ENCODE measurements at places on chromosomes 7 and 10. TPM values are rescaled to one million over a fixed set of nuclear protein-coding genes. Genes with fewer than 3 reads are reported as not detected.

The ATRNL1 gene
- 11.4 TPM for total RNA-seq

The CCL24 gene
- total RNA-seq: not detected

The PLEKHS1 gene
- total RNA-seq: not detected

The IFIT1B gene
- total RNA-seq: not detected

The MMP21 gene
- 0.07 TPM for total RNA-seq

The CCDC186 gene
- total RNA-seq: 14.1 TPM

Measured in kidney epithelial cell (primary cell).